Dorsolateral prefrontal cortex (tissue), 122 donors: ENCODE measurements at places on chromosomes 6 and 20. TPM values are rescaled to one million over a fixed set of nuclear protein-coding genes. Genes with fewer than 3 reads are reported as not detected.

GRCh38 chr6:46440641-46441040 is 50.6 kb downstream of the RCAN2 start:
- DNase-seq: no peak

GRCh38 chr6:82902290-82902689 is 163.4 kb downstream of the UBE3D start:
- DNase-seq: no peak

CD83 gene
- total RNA-seq: 20.7 TPM

- DNase-seq: no peak
Observed at GRCh38 chr6:104527761-104528415, 331.8 kb downstream of the HACE1 start.

DNA sequence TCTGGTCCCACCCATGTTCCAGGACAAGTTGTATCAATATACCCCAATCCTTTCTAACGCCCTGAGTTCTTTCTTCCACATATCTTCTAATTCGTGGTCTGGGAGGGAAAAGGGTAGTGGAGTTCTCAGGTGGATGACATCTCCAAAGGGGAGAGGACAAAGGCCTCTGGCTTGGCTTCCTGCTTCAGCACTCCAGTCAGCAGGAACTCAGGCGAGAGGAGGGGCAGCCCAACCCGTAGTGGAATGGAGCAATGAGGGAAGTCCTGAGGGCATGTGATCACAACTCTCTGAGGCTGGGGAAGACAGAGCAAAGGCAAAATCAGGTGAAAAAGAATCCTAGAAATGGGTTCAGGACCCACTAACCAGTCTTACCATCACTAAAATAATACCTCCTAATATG is 9.6 kb upstream of the NRM start:
- DNase-seq: no peak

DNA sequence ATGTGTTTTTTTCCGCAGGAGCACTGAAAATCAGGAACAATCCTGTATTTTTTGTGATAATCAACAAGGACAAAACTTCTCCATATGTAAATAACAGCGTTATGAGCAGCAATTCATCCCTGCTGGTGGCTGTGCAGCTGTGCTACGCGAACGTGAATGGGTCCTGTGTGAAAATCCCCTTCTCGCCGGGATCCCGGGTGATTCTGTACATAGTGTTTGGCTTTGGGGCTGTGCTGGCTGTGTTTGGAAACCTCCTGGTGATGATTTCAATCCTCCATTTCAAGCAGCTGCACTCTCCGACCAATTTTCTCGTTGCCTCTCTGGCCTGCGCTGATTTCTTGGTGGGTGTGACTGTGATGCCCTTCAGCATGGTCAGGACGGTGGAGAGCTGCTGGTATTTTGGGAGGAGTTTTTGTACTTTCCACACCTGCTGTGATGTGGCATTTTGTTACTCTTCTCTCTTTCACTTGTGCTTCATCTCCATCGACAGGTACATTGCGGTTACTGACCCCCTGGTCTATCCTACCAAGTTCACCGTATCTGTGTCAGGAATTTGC is at the start of gene TAAR6:
TSS of gene TAAR6 (plus strand) at position 102 of the 557 bp plus-strand sequence. CDS start at position 102, 0 bp downstream.
- peak; percentile 52 for DNase-seq

FAM83B gene
- not detected for total RNA-seq

GRCh38 chr20:37852666-37853065 is 50.3 kb upstream of the VSTM2L start:
- no peak for DNase-seq

DNA sequence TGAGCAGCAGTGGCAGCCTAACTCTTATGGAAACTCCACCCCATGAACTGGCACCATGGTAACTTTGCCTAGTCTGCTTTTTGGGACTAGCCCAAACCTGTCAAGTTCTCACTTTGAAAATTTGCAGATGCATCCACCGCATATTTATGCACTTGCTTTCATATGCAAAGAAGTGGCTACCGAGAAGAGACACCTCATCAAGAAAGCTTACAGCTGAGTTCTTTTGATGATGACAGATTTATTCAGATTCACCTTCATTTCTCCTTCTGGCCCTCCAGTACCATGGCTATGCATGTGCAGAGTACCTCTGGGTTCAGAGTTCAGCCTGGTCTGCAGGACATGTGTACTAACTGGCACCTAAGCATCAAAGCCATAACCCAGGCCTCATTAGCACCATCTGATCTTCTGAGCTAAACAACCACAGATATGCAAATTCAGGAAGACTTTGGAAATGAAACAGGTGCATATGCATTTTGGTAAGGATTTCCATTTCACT is 154.3 kb upstream of the TENT5A start:
- no peak for DNase-seq

DNA sequence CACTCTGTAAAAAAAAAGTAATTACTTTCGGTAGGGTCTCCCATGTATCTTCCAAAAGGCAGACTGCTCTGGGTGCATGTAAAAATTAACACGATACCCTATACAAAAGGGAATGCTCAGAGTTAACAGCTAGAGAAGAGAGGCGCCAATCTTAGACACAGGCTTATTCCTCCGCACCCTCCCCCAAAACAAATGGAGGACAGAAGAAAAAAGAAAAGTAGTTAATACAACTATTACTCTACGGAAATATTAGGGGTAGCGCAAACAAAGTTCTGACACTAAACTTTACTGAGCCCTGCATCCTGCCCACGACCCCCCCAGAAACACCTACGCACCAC is 331 bp upstream of the UFL1 start:
- no peak for DNase-seq

DNA sequence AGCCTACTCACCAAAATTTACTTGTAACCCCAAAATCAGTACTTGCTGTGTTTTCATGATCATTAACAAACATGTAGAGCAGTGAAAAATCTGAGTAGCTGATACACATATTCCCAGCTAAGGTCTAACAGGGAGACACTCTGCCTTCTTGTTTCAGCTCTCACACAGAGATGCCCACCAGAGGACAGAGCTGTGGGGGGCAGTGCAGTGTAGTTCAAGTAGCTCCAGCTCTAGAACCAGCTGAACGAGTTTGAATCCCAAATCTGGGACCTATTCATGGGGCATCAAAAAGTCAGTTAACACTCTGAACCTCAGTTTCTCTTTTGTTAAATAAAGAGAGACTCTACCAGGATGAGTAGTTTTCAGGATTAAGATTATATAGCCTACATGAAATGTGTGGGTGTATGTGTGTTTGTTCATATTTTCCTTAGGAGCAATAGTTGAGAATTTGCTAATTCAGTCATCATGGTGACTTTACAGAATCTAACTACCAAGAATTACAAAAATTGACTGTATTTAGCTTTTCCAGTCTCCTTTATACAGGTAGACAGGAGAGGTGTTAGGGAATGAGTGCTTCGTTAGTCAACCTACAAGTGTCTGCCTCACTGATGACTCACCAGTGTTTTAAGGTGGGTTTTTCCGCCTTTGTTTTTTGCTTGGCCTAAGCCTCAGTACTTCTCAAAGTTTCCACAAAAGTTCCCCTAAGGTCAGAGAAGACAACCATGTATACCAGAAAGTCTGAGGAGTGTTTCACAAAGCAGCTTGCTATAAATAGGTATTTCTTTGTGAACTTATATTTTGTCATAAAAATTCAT is 164.0 kb upstream of the RUNX2 start:
- DNase-seq: no peak

EEF1A2 gene
- total RNA-seq: 605 TPM

GRCh38 chr20:20295621-20296498 is 72.0 kb upstream of the INSM1 start:
- DNase-seq: no peak

DNA sequence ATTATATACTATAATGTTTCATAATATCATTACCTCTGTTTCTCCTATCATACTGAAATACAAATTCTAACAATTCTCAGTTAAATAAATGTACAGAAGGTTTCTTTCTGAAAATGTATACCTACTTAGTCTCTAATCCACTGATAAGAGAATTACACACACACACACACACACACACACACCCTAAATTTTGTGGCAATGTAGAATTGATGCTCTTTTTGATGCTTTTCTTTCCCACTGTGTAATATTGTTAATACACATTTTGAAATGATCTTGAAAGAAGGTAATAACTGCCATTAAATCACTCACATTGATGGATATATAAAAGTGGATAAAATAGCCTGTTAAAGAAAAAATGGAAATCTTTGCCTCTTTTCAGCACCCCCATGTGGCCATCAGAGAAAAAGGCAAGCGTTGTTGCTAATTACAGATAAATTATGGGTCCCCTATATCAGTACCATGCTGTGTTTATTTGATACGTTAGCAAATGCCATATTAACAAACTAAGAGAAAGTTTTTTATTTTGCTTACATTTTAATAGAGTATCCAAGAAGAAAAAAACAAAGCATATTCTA is 76.6 kb upstream of the VGLL2 start:
- no peak for DNase-seq

SALL4 gene
- total RNA-seq: 0.49 TPM

GRCh38 chr6:121925534-121926255 is 473.8 kb upstream of the HSF2 start:
- no peak for DNase-seq

CST1 gene
- not detected for total RNA-seq

GRCh38 chr6:5752391-5752680 is 254.4 kb downstream of the NRN1 start:
- no peak for DNase-seq

CABLES2 gene
- 18.7 TPM for total RNA-seq

GRCh38 chr6:157831018-157831369 is 7.9 kb downstream of the SNX9 start:
- no peak for DNase-seq

GGTLC1 gene
- not detected for total RNA-seq

THEMIS gene
- 6.3 TPM for total RNA-seq

DNA sequence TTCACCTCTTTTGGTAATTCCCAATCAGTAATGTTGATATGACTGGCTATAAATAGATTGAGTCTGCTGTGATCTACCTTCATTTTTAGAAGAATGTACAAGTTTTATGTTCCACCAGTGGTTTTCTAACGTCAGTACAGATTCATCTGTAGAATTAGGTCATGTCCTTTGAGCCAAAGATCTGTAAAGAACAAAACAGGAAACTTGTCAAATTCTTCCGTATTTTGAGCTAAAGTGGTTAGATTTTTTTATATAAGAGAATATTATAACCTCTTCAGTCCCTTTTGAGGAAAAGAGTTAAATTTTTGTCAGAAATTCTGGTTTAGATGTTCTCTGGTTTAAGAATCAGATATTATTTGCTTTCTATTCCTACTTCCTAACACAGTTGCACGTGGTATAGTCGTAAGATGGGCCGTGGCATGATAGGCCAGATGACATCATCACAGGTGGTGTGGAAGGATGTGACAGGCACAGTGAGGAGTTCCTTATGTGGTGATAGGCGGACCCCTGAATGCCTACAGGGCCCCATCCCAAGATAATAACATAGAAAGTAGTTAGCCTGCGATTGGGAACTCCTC is 62.3 kb downstream of the SNX9 start:
- DNase-seq: no peak

GJA10 gene
- not detected for total RNA-seq

KIF25 gene
- total RNA-seq: 2.7 TPM

CRYBG1 gene
- 0.56 TPM for total RNA-seq

RIMS4 gene
- 59.3 TPM for total RNA-seq

DNA sequence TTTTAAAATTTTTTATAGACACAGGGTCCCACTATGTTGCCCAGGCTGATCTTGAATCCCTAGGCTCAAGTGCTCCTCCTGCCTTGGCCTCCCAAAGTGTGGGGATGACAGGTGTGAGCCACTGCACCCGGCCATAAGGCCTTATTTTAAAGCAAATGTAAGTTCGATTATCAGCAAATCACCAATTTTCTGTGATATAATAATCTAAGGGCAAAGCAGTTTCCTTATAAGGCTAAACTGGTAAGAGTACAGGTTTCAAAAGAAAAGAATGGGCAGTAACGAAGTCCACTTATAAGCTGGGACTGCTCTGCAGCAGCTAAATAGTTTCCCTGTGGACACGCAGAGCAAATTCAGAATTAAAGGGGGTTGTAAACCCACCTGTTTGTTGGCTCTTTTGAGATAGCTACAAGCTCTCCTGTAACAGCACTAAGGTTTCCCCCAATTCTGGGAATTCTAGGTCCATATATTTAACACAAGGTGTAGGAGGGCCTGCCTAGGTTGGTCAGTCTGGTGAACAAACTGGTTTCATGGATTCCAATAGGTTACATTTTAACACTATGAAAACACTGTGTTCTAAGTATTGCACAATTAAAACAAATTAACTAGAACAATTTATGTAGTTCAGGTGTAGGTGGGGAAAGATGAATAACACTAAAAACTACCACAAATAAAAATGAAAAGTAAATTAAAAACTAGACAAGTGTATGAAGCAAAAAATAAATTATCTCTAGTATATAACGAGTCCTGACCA is 26.3 kb downstream of the LHFPL5 start:
- DNase-seq: no peak

DNA sequence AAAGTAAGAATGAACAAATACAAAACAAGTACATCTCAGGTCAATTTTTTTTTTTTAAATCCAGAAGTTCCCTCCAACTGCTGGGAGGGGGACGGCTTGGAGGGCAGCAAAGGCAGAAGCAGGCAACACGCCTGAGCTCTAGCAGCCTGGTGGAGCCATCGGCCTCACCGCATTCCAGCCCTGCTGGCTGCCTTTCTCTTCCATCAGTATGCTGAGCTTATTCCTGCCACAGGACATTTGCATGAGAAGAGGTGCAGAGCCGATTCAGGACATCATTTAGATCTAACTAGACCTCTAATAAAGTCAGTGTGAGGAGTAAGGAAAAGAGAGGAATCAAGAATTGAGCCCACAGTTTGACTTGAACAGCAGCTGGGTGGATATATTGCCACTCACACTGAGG is 318.8 kb downstream of the ZFAND3 start:
- DNase-seq: no peak

DNA sequence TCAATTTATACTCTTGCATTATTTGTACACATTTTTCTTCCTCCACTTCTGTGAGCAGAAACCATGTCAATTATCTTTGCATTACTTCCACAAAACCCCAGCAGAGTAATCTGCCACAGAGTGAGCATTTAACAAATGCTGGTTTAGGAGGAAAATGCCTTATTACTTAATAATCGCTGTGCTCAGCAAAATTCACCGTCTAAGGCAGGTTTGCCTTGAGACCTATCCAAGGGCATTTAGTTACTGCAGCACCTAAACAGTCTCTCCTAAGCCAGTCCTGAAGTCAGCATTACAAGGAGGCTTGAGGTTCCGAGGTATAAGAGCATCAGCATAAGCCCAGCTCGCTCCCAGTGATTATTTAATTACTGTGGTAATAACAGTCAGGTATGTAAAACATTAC is 28.3 kb downstream of the MAP7 start:
- no peak for DNase-seq

CPXM1 gene
- total RNA-seq: 0.36 TPM

DNA sequence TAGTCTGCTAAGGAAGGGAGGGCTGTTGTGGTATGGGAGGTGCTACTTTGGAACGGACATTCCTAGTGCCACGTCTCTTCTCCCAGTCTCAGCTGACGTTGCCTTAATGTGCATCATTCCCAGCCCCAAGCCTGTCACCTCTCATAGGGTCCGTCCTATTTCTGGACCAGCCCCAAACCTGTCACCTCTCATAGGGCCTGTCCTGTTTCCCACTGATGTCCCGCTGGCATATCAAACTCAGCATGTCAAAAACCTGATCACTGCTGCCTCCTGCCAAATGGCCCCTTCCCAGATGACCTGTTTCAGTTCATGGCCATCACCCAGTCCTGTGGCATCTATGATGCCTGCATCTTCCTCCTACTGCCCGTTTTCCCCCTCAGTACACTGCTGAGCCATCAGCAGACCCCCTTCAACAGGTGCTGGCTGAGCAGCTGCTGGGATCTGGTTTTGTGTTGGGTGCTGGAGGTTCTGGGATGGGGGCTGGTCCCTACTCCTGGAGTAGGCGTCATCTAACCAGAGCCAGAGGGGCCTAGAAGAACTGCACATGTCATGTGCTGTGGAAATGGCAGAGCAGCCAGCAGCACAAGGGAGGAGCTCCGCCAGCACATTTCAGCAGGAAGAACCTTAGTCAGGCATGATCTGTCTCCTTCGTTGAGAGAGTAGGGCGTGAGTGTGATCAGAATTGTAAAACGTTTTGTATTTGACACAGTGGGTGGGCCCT is 3.3 kb downstream of the ENTPD6 start:
- DNase-seq: no peak
